ENCODE measurements at places on chromosomes 5 and 9. TPM values are rescaled to one million over a fixed set of nuclear protein-coding genes. Genes with fewer than 3 reads are reported as not detected.

HRH2 gene
- 0.84 TPM for total RNA-seq

TEX48 gene
- total RNA-seq = not detected

FBLL1 gene
- total RNA-seq = not detected

KIF2A gene
- 41.0 TPM for total RNA-seq

GRCh38 chr9:13151489-13151888 is 128.0 kb downstream of the MPDZ start:
- no peaks in the 10 kb centered on the region for H3K27me3 ChIP-seq
- H3K4me3 ChIP-seq = no peak overlapping the region
- H3K27ac ChIP-seq = no peak overlapping the region
- DNase-seq = no peak
- no peaks in the 10 kb centered on the region for H3K36me3 ChIP-seq

DNA sequence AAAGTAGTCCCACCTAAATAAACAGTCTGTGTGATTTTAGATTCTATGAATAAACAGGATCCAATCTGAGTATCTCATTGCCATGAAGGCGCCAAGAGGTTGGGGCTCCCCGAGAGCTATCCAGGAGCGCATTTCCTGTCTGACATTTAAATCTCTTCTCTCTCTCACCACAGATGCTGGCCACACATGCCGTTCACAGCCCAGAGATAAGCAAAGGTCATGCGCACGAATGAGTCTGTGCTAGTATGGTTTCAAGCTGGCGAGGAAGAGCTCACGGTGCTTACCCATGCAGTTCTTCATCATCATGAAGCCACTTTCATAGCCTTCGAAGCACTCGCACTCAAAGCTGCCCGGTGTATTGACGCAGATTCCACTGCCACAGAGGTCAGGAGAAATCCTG is 199.4 kb downstream of the FBN2 start:
- H3K27me3 ChIP-seq = no peaks in the 10 kb centered on the region
- H3K27ac ChIP-seq = no peak overlapping the region
- no peaks in the 10 kb centered on the region for H3K36me3 ChIP-seq
- H3K4me3 ChIP-seq = no peak overlapping the region
- no peak for DNase-seq
- no peaks in the 10 kb centered on the region for H3K4me1 ChIP-seq

GRCh38 chr9:100555471-100555870 is 22.4 kb upstream of the CAVIN4 start:
- no peaks in the 10 kb centered on the region for H3K36me3 ChIP-seq
- no peak overlapping the region for H3K4me3 ChIP-seq
- H3K27me3 ChIP-seq = no peaks in the 10 kb centered on the region
- no peak overlapping the region for H3K27ac ChIP-seq

DNA sequence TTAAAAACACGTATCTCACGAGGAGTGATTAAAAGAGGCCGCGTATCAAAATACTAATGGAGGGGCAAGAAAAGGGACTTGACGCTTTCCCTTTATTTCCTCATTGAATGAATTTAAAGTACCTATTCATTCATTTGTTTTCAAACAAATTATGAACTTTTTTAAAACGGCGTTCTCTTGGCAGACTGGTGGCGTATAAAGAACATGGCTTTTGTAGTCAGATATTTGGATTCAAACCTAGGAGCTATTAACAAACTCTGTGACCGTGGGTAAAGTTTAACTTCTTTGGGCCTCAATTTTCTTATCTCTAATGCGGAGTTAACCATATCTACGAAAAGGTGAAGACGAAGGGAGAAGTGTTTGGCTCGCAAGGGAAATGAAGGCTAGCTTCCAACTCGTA is 876 bp downstream of the CAAP1 start:
- DNase-seq = no peak
- peaks cover 13% of the 10 kb centered on the region for H3K4me1 ChIP-seq
- H3K36me3 ChIP-seq = no peaks in the 10 kb centered on the region
- H3K27me3 ChIP-seq = no peaks in the 10 kb centered on the region
- H3K27ac ChIP-seq = peak overlapping the region; percentile 81
- H3K4me3 ChIP-seq = peak overlapping the region; percentile 100

DNA sequence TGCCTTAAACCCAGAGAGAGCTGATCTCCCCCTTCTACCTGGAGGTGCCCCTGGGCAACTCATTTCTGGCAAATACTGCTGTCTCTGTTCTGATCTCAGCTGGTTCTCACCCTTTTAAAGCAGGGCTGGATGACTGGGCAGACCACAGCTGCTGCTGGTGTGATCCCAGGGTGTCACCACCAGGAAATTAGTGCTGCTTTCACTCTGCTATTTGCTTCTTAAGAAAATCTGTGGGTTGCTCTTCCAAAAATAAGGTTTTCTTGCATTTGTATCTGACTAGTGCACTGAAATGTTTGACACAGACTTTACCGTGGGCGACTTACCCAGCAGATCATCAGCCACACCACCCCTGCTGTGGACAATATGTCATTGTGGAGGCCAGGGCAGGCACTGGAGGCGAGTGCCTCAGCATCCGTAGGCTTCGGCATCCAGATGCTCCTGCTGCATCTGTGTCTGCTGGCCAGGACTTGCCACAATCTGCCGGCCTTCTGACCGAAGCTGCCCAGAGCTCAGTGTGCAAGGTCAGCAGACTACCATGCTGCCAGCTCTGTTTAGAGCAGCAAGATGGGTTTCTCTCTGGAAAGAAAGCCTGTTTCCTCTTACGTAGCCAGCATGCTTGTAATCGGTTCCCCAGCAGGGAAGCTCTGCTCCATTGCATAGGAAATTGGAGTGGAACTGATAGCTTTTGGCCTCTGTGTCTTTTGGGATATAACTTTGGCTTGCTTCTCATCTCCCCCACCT is 13.6 kb downstream of the ARHGAP26 start:
- H3K27me3 ChIP-seq = no peaks in the 10 kb centered on the region
- H3K36me3 ChIP-seq = no peaks in the 10 kb centered on the region
- H3K27ac ChIP-seq = peak overlapping the region; percentile 63

GRCh38 chr5:36644727-36645126 is 38.3 kb downstream of the SLC1A3 start:
- H3K27me3 ChIP-seq = no peaks in the 10 kb centered on the region
- no peak overlapping the region for H3K27ac ChIP-seq
- no peaks in the 10 kb centered on the region for H3K36me3 ChIP-seq
- DNase-seq = no peak

DNA sequence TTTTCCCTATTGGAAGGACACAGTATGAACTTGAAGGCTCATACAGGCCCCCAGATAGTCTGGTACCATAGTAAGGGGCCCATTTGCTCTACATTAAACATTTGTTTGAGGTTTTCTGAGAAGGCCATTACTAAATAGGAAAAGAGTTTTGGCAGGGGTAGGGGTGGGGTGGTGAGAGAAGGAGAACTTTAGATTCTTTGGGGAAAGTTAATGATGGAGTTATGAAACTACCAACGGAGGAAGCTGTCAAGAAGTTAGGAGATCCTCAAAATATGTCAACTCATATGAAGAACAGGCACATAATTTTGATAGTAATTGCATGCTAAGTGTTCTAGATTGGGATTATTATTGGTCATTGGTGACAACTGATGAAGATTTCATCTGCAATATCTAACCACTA is 114.7 kb downstream of the TAF11L14 start:
- no peak for DNase-seq
- no peak overlapping the region for H3K4me3 ChIP-seq
- no peaks in the 10 kb centered on the region for H3K36me3 ChIP-seq
- no peaks in the 10 kb centered on the region for H3K27me3 ChIP-seq

GRCh38 chr5:179906795-179907555 is 722 bp downstream of the TBC1D9B start:
- peak overlapping the region; percentile 89 for H3K27ac ChIP-seq
- no peak for DNase-seq
- H3K4me1 ChIP-seq = no peaks in the 10 kb centered on the region
- H3K4me3 ChIP-seq = peak overlapping the region; percentile 53
- peaks cover 28% of the 10 kb centered on the region for H3K36me3 ChIP-seq

DNA sequence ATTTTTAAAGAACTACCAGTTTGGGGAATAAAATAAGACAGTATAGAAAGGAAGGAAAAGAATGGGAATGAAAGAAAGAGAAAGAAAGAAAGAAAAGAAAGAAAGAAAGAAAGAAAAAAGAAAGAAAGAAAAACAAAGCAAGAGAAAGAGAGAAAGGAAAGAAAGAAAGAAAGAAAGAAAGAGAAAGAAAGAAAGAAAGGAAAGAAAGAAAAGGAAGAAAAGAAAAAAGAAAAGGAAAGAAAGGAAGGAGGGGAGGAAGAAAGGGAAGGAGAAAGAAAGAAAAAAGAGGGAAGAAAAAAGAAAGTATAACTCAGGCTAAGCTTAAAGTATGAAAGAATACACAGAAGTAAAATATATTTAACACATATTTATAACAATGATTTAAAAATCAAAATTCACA is 51.0 kb upstream of the FGF10 start:
- no peaks in the 10 kb centered on the region for H3K4me1 ChIP-seq
- no peaks in the 10 kb centered on the region for H3K27me3 ChIP-seq
- no peak overlapping the region for H3K27ac ChIP-seq

- peaks cover 21% of the 10 kb centered on the region for H3K4me1 ChIP-seq
- no peaks in the 10 kb centered on the region for H3K36me3 ChIP-seq
- no peak overlapping the region for H3K27ac ChIP-seq
- no peak overlapping the region for H3K4me3 ChIP-seq
- H3K27me3 ChIP-seq = no peaks in the 10 kb centered on the region
Observed at GRCh38 chr9:529731-530130, 311.8 kb upstream of the DMRT1 start.

DNA sequence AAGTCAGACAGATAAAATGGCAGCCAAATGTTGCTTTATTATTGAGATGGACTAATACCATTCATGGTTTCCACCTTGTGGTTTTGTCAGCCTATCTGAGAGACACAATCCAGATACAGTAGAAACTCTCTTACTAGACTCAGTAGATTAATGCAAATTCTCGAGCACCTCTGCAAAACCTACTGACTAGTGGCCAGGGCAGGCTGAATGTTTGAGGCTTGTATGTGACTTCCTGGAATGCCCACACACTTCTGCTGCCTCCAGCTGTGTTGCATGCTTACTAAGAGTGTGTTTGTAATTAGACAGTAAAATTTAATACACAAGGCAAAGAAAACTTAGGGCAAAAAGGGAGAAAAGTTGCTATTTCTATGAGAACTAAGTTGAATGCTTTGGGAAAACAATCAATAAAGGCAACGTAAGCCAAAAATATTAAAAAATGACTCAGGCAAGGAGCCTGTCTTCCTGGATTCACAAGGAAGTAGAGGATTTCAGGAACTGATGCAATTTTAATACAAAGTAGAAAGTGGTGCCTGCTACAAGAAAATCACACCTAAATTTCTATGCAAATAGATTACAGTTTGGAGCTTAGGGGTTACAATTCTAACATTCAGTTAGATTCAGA is 30.2 kb upstream of the CCNG1 start:
- DNase-seq = no peak
- H3K4me1 ChIP-seq = no peaks in the 10 kb centered on the region
- no peaks in the 10 kb centered on the region for H3K36me3 ChIP-seq

GRCh38 chr9:133477992-133478850 is 678 bp downstream of the SLC2A6 start:
- H3K27ac ChIP-seq = peak overlapping the region; percentile 58
- H3K36me3 ChIP-seq = no peaks in the 10 kb centered on the region
- peak overlapping the region; percentile 45 for H3K4me3 ChIP-seq
- H3K27me3 ChIP-seq = no peaks in the 10 kb centered on the region
- DNase-seq = no peak
- H3K4me1 ChIP-seq = peaks cover 22% of the 10 kb centered on the region

GRCh38 chr9:92563116-92564100 is 27.6 kb upstream of the ECM2 start:
- H3K4me1 ChIP-seq = no peaks in the 10 kb centered on the region
- no peaks in the 10 kb centered on the region for H3K27me3 ChIP-seq
- H3K4me3 ChIP-seq = no peak overlapping the region

DNA sequence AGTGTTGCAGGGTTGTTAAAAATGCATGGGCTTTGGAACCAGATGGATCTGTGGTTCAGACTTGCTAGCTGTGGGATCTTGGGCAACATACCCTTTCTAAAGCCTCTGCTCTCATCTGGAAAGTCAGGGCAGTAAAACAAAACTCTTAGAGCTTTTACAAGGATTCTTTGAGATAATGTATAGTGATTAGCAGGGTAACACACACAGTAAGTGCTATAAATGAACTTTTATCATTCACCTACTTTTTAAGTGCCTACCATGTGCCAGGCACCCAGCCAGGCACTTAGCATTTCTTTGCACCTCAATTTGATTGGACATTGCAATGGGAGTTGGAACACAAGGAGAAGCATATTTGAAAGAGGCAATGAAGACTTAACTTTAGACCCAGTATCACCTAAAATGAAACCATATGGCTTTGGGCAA is 208.6 kb upstream of the PAPPA start:
- H3K27me3 ChIP-seq = no peaks in the 10 kb centered on the region
- peaks cover 21% of the 10 kb centered on the region for H3K4me1 ChIP-seq
- no peak for DNase-seq

- H3K27me3 ChIP-seq = no peaks in the 10 kb centered on the region
- H3K36me3 ChIP-seq = no peaks in the 10 kb centered on the region
- DNase-seq = no peak
- no peak overlapping the region for H3K27ac ChIP-seq
- H3K4me3 ChIP-seq = no peak overlapping the region
Observed at GRCh38 chr5:93100428-93100827, 480.6 kb downstream of the NR2F1-AS1 start.

DNA sequence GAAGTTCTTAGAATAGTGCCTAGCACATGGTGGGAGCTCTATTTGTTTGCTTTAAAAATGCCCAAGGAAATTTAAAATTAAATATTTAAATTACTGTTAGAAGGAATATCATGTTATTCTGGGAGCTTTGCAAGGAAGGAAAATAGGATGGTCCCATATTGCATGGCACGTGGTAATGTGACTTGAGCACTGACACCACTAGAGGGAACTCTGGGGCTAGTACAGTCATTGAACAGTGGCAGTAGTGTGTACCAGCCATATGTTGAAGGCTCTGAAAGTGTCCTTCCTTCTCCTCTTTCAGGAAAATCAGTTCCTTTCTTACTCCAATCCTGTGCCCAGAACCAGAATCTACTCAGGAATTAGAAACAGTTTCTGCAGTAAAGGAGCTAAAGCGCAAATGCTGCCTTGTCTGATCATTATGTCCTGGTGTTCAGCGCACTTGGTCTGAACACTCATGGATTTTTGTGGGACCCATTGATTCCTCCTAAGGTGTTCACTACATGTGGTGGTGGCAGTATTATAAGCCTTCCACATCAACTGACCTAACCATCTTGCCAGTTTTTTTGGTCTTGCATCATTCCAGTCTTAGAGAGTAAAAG is 54.1 kb downstream of the GDA start:
- no peaks in the 10 kb centered on the region for H3K4me1 ChIP-seq
- no peaks in the 10 kb centered on the region for H3K27me3 ChIP-seq
